ENCODE measurements at places on chromosomes 6 and 20.

DNA sequence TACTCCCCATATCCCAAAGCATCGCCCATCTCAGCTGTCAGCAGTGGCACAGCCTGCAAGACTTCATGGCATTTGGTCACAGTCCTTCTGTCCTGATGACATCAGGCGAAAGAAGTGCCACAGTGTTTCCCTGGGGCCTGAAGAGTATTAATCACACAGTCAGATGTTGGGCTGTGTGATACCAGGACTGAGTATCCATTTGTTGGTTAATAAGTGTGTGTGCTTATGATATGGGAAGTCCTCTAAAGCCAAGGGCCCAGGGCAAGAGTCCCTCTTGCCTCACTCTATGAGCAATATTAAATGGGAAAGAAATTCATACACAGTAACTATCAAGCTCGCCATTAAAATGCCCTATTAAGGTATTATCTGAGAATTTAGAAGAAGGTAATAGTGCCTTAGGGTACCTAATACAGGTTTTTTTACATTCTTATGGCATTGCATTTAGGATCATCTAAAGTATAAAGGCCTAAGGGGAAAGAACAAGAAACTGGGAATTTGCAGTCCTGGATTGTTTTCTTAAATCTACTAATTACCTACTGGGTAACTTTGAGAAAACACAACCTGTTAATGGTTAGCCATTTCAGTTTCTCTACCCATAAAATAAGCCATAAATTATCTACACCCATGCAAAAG is 204.1 kb upstream of the PREP start:
- peaks cover 37% of the 10 kb centered on the region for H3K4me1 ChIP-seq
- H3K4me3 ChIP-seq: no peak overlapping the region
- H3K27ac ChIP-seq: no peak overlapping the region
- no peak for DNase-seq
- H3K36me3 ChIP-seq: no peaks in the 10 kb centered on the region

DNA sequence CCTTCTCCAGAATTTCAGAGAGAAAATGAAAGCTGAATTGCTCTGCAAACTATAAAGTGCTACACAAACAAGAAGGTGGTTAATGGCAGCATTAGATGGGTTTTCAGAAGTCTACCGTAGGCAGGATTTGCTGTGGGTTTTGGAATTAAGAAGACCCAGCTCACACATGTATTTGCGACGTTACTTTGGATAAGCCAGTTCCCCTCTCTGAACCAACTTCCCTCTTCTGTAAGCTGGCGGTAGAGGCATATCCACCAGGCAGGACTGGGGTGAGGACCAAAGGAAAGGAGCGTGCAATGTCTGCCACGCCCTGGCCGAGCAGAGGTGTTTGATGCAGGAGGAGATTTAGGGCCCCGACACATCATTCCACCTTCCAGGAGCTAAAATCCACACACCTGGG is 6.9 kb downstream of the RSPO4 start:
- H3K36me3 ChIP-seq: no peaks in the 10 kb centered on the region
- no peak for DNase-seq
- no peak overlapping the region for H3K4me3 ChIP-seq
- no peaks in the 10 kb centered on the region for H3K4me1 ChIP-seq
- H3K27ac ChIP-seq: no peak overlapping the region

DNA sequence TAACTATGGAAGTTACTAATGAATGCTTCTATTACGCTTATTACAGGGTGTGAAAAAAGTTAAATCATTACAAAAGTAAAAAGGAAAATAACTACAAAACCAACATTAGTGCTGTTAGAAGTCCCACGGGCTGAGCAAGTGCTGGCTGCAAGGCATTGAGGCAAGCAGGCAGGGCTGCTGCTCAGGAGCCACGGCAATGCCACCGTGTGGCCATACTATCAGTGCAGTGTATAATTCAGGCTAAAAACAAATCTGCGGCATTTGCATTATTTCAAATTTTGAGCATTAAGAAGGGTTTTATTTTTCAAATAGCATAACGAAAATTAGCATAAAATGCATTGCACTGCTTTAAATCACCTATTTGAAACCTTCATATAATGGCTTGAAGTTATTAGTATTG is 17.1 kb downstream of the IFNGR1 start:
- H3K4me3 ChIP-seq: no peak overlapping the region
- H3K36me3 ChIP-seq: peaks cover 67% of the 10 kb centered on the region
- H3K27ac ChIP-seq: no peak overlapping the region
- H3K27me3 ChIP-seq: no peaks in the 10 kb centered on the region

- no peaks in the 10 kb centered on the region for H3K27me3 ChIP-seq
- H3K4me1 ChIP-seq: no peaks in the 10 kb centered on the region
- no peak overlapping the region for H3K4me3 ChIP-seq
- H3K36me3 ChIP-seq: no peaks in the 10 kb centered on the region
These were observed 160.1 kb downstream of the EYS start for GRCh38 chr6:65546894-65547293.

- H3K27me3 ChIP-seq: peaks cover 23% of the 10 kb centered on the region
- H3K27ac ChIP-seq: no peak overlapping the region
- no peak overlapping the region for H3K4me3 ChIP-seq
- peak; percentile 88 for DNase-seq
These were observed 2.9 kb upstream of the HLA-DOB start for GRCh38 chr6:32819729-32820128.

DNA sequence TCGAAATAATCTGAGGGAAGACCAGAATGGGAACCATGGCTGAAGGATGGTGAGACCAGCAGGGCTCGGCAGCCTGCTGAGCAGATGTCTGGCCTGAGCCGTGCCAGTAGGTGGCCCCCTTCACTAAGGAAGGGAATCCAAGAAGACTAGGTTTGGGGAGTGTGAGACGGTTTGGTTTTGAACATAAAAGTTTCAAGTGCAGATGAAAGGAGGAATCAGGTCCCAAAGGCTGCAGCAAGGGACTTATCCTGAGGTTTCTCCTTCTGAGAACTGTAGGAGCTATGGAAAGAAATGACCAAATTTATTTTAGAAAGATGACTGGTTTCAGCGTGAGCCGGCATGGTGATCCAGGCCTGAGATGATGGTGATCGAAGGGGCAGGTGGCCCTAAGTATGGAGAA is 4.6 kb upstream of the OSER1 start:
- no peaks in the 10 kb centered on the region for H3K27me3 ChIP-seq
- H3K36me3 ChIP-seq: no peaks in the 10 kb centered on the region
- H3K4me3 ChIP-seq: no peak overlapping the region

GRCh38 chr20:40678286-40678875 is 10.7 kb downstream of the MAFB start:
- peaks cover 5% of the 10 kb centered on the region for H3K4me1 ChIP-seq
- no peak overlapping the region for H3K27ac ChIP-seq
- no peak overlapping the region for H3K4me3 ChIP-seq

GRCh38 chr6:423055-423798 is 31.7 kb downstream of the IRF4 start:
- no peaks in the 10 kb centered on the region for H3K36me3 ChIP-seq
- H3K27me3 ChIP-seq: peaks cover 26% of the 10 kb centered on the region
- peaks cover 11% of the 10 kb centered on the region for H3K4me1 ChIP-seq
- H3K4me3 ChIP-seq: no peak overlapping the region

GRCh38 chr6:12506159-12506558 is 210.4 kb upstream of the PHACTR1 start:
- DNase-seq: no peak
- H3K27ac ChIP-seq: no peak overlapping the region
- no peaks in the 10 kb centered on the region for H3K36me3 ChIP-seq
- H3K27me3 ChIP-seq: no peaks in the 10 kb centered on the region
- H3K4me3 ChIP-seq: no peak overlapping the region

DNA sequence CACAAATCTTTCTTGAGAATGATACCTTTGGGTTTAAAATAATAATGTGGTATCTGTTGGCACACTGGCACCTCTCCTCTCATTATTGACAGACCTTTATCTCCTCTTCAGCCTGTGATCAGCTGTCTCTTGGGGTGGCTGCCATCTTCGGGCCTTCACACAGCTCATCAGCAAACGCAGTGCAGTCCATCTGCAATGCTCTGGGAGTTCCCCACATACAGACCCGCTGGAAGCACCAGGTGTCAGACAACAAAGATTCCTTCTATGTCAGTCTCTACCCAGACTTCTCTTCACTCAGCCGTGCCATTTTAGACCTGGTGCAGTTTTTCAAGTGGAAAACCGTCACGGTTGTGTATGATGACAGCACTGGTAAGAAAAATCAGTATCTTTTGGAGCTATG is 232.8 kb downstream of the GRIK2 start:
- no peak overlapping the region for H3K4me3 ChIP-seq
- no peaks in the 10 kb centered on the region for H3K36me3 ChIP-seq
- H3K4me1 ChIP-seq: no peaks in the 10 kb centered on the region
- no peak for DNase-seq

- H3K36me3 ChIP-seq: no peaks in the 10 kb centered on the region
- H3K4me1 ChIP-seq: no peaks in the 10 kb centered on the region
These were observed 870 bp downstream of the PAK5 start for GRCh38 chr20:9838035-9838377.

DNA sequence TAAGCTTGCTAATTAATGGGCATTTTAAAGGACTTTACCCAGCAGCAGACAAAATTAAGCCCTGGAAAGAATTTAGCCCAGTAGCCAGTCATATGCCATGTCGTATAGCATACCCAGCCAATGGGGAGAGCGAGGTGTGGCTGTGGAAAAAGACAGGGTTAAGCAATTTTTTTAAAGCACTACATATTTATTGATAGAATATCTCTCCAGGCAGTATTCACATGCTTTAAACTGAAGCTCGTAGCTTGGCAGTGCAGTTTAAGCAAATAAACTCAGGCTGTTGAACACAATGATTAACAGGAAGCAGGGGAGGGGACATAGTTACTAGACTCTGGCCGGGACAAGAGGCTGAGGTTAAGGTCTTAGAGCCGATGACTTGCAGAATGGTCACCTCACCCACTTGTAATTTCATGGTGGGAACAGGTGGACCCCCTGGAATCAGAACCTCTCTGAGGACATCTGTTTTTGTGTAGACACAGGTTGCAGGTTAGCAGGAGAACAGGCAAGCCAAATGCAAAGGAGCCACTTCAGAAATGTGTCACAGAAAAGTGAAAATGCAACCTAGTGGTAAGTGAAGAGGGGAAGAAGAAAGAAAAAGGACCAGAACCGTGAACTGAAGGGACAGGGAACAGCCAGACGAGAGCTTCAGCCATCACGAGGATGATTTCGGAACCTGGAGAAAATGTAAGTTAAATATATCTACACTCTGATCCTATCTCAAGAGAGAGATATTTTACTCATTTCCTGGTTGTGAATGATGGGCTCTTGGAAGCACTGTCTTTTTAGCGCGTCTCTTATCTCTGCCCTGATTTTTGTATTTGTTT is 7.2 kb downstream of the GCNT2 start:
- no peaks in the 10 kb centered on the region for H3K36me3 ChIP-seq
- no peak for DNase-seq
- H3K27me3 ChIP-seq: no peaks in the 10 kb centered on the region

DNA sequence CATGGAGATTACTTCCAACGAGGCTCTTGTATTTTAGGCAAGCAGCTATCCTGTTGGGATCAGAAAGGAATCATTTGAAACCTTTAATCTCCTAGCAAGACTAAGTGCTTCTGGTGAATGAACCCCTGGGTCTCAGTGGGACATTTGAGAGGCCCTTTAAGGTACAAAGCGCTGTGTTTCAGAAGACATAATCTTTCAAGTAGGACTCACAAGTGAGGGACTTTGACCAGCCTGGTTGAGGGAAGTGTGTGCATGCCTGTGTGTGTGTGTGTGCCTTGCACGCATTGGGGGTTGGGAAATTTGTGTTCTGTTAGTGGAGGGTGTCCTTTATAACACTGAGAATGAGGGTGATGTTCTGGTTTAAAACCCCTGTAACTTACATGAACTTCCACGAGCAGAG is 64.4 kb upstream of the KCNG1 start:
- no peaks in the 10 kb centered on the region for H3K36me3 ChIP-seq
- no peak overlapping the region for H3K4me3 ChIP-seq
- no peak for DNase-seq

- H3K4me3 ChIP-seq: no peak overlapping the region
- no peak overlapping the region for H3K27ac ChIP-seq
- H3K4me1 ChIP-seq: no peaks in the 10 kb centered on the region
- H3K36me3 ChIP-seq: no peaks in the 10 kb centered on the region
- no peaks in the 10 kb centered on the region for H3K27me3 ChIP-seq
These were observed 121.4 kb downstream of the BMP2 start for GRCh38 chr20:6888736-6889395.

DNA sequence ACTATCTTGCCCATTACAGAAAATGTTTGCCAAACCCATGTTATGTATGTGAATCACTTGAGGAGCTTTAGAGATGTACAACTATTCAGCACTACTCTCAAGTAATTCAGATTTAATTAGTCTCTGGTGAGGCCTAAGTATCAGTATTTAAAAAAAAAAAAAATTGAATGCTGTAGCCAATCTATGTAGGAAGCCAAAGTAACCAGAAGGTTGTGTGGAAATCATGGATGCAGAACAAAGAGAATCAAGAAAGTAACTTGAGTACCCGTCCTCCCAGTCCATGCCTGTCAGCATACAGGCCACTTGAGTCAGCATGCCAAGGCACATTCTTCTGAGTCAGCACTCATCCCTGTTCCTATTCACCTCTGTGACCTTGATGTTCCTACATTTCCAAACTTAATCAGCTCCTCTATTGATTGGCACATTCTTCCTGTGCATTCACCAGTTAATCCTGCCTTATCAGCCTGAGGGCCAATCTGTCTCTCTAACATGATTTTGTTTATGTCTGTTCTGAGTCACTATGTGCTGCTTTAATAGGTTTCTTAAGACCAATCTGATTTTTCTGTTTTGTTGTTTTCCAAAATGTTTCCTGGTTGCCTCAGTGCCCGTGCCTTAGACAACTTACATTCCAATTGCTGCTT is 165.6 kb downstream of the KCNQ5 start:
- DNase-seq: peak; percentile 81
- peaks cover 48% of the 10 kb centered on the region for H3K4me1 ChIP-seq
- no peaks in the 10 kb centered on the region for H3K36me3 ChIP-seq

DNA sequence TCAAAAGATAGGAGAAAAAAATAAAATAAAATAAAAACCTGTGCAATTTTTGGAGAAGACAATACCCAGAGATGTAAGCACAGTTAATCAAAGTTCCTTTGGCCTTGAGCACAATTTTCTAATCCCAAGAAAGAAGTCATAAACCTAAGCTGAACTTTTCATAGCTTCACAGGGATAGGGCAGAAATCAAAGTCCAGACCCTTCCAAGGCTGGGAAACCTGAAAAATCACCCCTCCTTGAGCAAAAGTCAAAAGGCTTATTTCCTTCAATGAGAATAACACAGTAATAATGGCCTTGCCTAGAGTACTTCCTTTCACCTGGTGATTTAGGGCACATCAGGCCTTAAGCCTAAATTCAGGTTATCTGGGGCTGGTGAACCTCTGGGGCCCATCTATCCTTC is 415.0 kb upstream of the BTBD3 start:
- H3K27me3 ChIP-seq: no peaks in the 10 kb centered on the region
- H3K36me3 ChIP-seq: no peaks in the 10 kb centered on the region
- no peak overlapping the region for H3K4me3 ChIP-seq
- DNase-seq: no peak
- no peaks in the 10 kb centered on the region for H3K4me1 ChIP-seq

GRCh38 chr6:7996538-7997111 is 67.6 kb downstream of the BLOC1S5 start:
- H3K4me3 ChIP-seq: no peak overlapping the region
- no peaks in the 10 kb centered on the region for H3K36me3 ChIP-seq
- peak; percentile 47 for DNase-seq
- H3K4me1 ChIP-seq: peaks cover 41% of the 10 kb centered on the region
- H3K27ac ChIP-seq: no peak overlapping the region

Measured in GM23248 (cell line).